ENCODE measurements at places on chromosomes 2 and 18.

DNA sequence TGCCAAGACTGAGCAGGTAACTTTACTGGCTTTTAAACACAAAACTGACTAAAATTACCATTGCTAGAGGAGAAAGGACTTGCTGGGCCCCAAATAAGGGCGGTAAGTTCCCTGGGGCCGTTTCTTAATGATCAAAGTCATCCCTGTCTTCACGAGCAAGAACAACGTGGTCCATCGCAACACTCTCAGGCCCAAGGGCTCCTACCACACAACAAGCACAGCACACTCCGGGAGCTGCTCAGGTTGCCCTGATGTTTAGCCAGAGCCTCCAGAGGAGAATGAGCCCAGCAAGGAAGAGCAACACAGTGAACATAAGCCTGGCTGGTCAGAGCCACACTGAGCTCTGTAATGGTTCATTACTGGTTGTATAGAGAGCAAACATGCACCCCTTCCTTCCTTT lies 102.7 kb downstream of the DYNC1I2 start:
- DNase-seq = no peak

DNA sequence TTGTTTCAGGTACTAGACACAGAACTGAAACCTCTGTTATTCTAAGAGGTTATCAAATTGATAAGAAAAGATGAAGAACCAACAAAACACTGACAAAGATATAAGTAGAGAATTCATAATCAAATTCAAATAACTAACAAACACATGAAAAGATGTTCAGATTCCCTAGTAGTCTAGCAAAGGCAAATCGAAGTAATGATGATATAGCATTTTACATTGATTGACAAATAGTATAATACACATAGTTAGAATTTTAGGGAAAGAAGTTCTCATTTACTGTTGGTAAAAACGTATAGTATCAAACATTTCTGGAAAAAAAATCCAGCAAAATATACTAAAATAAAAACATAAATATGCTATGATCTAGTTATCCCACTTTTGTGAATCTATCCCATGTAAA lies 50.6 kb downstream of the DNAH7 start:
- DNase-seq = no peak

- peak; percentile 5 for DNase-seq
Measured at GRCh38 chr2:41414486-41415230, 633.2 kb upstream of the PKDCC start.

GRCh38 chr2:204842661-204843485 lies 297.6 kb downstream of the PARD3B start:
- DNase-seq = peak; percentile 25

GRCh38 chr2:24421668-24422067 lies 61.3 kb upstream of the ITSN2 start:
- peak; percentile 64 for DNase-seq

GRCh38 chr18:56522816-56523215 lies 115.6 kb downstream of the TXNL1 start:
- DNase-seq = no peak

DNA sequence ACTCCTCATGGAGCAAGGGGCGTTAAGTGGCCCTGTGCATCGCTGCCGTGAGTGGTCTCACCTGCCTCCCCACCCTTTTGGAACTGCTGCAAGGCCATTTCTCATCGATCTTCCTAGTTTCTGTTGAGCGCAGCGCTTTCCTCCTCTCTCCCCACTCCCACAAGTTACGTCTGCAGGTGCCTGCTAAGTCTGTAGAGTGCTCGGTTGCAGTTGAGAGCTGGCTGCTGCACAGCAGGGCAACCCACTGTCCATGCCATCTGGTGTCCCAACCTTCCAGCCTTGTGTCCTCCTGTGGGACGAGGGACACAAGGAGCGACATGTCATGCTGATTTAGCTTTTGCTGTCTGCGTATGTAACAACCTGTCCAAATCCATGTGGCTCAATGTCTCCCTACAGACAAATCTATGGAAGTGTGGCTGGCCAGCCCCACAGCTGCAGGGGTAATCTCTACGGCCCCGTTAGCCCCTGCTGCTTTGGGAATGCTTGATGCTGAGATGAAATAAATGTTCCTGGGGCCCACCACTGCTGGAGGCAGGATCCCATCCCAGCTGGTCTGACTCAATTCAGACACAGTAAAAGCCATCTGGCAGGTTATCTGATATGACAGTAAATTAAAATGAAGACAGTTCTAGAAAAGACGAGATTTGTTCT lies 68.1 kb upstream of the TCF7L1 start:
- no peak for DNase-seq

DNA sequence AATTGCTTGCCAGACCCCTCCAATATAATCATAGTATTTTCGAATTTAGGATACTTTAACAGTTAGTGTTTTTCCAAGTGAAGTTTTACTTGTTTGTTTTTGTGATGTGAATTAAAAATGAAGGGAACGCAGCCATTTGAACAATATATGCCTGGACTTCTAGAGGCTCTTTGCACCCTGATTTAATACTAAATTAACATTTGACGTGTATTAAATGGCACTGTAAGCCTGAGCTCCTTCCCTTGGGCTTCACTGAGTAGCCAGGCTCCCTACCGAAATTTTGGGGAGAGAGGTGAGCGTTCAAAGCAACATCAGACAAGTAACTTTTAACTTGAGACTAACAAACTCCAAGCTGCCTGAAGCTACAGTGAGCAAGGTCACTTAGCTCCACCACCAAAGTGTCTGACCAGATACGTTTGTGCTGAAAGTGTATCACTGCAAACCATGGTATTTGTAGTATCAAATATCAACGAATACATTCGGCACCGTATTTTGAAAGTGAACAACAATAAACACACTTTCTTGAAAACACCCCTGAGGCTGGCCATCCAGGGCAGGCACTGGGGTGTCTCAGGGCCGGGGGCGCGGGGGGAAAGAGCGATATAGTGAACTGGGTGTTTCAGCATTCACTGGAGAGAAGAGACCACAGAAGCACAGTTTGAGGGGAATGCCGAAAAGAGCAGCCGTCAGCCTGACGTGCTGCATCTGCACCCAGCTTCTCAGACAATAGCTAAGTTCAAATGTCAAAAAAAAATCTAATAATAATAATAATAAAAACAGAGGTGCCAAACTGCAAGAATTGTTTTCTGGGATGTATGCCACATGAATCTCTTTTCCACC lies 7.7 kb upstream of the POU3F3 start:
- DNase-seq = no peak

- no peak for DNase-seq
Measured at GRCh38 chr2:19232312-19232711, 126.1 kb downstream of the OSR1 start.

DNA sequence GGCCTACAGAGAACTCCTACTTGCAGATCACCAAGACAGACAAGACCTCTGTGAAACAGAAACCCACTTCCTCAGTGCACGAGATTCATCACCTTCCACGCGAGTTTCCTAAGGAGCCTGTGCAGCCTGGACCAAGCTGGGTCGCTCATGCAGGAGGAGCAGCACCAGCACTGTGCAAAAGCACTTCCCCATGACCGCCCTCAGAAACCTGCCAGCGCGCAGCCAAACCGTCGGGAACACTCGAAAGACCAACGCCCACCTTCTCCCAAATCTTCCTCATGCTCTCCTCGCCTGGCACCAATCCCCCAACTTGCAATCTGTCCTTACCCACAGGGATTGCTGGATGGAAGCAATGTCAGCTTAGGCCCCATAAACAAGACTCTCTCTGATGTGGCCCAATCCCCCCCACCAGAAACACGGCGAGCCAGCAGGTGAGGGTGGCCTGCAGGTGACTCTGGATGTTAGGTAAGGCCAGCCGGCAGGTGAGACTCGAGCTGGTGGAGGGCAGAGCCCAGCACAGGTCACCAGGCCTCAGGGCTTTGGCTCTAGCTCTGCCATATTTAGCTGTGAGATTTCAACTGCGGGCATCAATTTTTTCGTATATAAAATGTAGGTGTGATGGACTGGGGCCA lies 69.4 kb downstream of the PXDN start:
- no peak for DNase-seq

- DNase-seq = no peak
Measured at GRCh38 chr2:1839066-1839756, 94.9 kb upstream of the PXDN start.

GRCh38 chr2:53473236-53473635 lies 294.4 kb upstream of the CHAC2 start:
- no peak for DNase-seq

DNA sequence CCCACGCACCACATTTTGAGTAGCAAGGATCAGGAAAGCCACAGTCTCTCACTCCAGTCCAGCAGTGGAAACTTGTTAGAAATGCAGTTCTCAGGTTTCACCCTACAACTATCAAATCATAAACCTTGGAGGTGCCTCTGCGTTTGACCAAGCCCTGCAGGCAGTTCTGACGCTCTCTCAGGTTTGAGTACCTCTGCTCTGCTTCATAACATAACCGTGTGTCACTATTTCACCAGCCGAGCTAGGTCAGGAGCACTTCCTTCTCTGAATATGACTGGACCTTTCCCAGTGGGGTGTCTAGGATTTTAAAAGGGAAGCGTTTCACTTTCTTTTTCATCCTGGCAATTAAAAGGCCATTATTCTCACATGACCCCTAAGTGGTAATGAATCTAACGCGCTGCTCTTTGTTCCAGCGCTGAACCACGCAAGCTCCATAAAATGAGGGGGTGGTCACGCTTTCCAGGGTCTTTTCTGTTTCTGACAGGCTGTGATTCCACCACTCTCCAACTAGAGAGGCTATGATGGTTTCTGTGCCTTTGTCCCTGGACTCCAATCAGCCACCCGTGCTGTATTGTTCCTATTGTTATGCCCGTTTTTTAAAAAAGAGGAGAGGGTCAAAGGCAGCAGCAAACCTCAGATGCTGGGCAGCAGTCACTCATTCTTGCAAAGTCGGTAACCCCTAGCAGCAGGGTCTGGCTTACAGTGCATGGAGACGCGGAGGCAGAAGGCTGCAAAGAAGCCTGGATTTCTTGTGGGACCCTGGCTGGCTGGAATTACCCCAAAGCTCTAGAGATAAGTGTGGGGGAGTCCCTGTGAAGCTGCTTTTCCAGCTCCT lies 75.2 kb upstream of the CTNNA2 start:
- DNase-seq = no peak

DNA sequence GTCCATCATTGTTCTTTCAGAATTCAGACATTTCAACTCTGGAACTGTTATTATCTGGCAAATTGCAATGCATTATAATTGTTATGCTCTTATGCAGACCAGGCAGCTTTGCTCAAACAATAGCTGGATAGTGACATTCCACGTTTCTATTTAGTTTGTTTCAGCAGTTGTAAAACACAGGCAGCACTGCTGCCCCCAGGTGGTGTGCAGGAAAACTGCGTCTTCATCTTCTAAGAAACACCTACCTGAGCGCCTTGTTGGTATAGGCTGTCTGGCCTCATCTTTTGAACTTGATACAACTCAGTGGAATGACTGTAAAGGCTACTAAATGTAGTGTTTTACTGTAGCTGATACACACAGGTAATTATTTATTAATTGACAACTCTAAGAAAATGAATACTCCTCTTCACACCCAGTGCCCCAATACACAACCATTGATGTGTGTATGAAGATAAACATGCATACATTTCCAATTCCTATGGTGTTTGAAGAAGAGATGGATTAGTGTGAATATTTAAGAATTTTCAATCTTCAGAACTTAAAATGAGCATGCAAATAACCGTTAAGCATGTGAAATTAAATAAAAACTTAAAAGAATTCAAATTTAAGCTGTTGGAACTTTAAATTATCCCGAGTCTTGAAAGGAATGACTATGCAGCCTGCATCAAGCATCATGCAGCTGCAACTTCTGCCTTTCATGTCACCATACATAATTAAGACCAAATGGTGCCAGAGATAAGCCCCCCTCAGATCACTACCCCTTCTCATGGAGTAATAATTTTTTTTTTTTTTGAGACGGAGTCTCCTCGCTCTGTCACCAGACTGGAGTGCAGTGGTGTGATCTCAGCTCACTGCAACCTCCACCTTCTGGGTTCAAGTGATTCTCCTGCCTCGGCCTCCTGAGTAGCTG lies 85.6 kb downstream of the CD8B2 start:
- DNase-seq = peak; percentile 19

- DNase-seq = no peak
Measured at GRCh38 chr2:240458044-240458899, 22.8 kb downstream of the GPC1 start.

- peak; percentile 51 for DNase-seq
Measured at GRCh38 chr2:36965751-36966369, 476 bp downstream of the STRN start.

DNA sequence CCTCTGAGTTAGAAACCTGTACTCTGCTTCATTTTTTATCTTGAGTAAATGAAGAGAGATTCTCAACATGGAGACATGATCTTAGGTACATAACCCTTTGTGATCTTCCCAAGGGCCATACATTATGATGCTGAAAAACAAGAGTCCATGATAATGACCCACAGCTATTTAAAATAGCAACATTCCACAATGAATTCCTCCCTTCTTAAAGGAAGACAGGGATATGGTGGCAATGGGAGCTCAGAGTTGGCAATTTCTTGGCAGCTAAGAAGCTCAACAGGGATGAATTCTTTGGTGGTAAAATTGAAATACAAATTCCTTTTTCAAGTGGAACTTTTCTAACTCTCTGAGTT lies 638.5 kb downstream of the CNTNAP5 start:
- DNase-seq = no peak

- no peak for DNase-seq
Measured at GRCh38 chr18:58349650-58350049, 279.2 kb downstream of the ALPK2 start.

GRCh38 chr2:165587335-165587938 lies 117.9 kb downstream of the CSRNP3 start:
- no peak for DNase-seq

DNA sequence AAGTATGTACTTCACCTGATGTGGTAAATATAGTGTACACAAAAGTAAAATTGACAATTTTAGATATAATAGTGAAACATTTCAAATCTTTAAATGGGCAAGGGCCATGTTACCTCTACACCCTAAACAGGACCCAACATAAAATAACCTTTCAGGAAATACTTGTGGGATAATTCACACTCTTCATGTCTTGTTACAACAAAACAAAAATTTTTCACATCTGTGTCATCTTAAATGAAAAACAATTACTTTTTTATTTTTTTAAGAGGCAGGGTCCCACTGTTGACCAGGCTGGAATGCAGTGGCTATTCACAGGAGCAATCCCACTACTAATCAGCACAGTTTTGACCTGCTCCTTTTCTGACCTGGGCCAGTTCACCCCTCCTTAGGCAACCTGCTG lies 42.1 kb downstream of the SRBD1 start:
- no peak for DNase-seq

DNA sequence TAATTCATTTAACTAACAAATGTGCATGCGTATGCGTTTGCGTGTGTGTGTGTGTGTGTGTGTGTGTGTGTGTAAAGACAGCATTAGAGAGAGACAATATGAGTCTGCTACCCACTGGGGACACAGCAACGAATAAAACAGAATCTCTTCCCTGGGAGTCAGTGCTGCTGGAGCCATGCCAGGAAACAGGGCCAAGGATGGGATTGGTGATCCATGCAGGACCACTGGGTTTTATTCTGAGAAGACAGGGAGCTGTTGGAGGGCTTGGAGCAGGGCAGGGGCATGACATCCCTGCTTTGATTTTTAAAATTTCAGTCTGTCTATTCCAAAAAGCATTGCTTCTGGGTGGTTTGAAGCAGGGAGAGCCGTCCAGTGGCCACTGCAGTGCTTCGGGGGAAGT lies 62.9 kb downstream of the PDCL3 start:
- no peak for DNase-seq

- DNase-seq = peak; percentile 28
Measured at GRCh38 chr2:29012211-29012681, 31.1 kb downstream of the TOGARAM2 start.

GRCh38 chr2:212814941-212815340 lies 276.3 kb upstream of the ERBB4 start:
- no peak for DNase-seq

GRCh38 chr2:88596141-88596830 lies 31.0 kb downstream of the EIF2AK3 start:
- no peak for DNase-seq

All from activated T-cell treated with anti-CD3 and anti-CD28 coated beads, Interleukin-2, amount 50 U/mL, for 72 hours (primary cell).